ENCODE measurements at places on chromosomes 7 and 10.

DNA sequence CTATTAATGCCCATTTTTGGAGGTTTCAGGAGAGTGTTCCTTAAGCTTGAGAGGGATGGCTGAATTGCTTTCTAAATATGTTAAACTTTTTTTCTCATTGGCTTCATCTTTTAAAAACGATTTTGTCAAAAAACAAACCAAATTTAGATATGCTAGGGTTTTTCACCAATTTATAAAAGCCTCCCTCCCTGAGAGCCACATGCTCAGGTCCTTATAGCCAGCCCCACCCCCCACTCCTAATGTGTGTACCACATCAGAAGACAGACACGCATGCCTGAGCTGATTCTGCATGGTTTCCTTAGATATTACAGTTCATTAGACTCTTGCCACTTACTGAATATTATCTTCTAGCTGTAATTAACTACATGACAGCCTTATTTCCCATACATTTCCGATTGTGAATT, 2.0 kb downstream of the CUL1 start:
- no peak for DNase-seq

DNA sequence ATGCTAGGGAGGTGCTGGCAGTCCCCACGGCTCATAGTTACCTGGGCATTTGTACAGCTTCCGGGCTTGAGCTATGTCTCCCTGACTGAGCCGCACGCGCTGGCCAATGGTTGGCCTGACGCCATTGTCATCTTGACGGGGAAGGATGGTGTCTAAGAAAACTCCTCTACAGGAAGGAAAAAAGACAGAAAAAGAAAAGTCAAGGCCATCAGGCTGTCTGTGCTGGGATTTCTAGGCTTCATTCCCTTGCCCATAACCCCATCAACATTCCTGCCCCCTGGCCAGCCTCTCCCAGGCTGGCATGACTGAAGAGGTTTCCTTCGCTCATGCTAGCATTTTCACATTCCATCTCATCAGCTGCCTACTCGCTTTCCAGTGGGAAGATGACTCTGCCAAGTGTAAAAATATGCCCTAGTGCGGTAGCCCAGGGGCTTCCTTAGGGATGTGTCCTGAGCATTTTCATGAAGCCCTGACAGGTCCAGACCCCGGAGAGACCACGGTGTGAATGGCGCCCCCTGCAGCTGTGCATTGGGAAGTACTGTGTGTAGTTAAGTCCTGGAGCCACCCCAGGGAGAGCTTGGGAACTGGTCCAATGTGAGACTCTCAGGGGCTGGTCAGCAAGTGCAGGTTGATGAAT, 54.5 kb upstream of the OPALIN start:
- DNase-seq: no peak

DNA sequence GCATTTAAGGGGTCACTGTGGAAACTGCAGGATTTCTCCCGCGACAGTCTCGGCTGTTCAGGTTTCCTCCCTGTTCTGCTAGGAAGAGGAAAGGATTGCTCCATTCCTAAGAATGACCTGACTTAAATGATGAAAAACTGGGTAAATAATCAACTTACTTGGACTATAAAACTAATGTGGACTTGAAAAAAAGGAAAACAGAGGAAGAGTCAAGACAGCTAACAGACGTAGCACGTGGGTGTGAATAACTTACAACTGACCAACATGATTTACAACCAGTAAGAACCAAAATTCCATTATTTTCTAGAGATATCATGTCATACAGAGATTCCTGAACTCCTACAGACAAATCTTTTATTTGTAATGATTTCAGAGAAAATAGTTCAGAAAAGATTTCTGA, 93.8 kb downstream of the ADAM12 start:
- no peak for DNase-seq

DNA sequence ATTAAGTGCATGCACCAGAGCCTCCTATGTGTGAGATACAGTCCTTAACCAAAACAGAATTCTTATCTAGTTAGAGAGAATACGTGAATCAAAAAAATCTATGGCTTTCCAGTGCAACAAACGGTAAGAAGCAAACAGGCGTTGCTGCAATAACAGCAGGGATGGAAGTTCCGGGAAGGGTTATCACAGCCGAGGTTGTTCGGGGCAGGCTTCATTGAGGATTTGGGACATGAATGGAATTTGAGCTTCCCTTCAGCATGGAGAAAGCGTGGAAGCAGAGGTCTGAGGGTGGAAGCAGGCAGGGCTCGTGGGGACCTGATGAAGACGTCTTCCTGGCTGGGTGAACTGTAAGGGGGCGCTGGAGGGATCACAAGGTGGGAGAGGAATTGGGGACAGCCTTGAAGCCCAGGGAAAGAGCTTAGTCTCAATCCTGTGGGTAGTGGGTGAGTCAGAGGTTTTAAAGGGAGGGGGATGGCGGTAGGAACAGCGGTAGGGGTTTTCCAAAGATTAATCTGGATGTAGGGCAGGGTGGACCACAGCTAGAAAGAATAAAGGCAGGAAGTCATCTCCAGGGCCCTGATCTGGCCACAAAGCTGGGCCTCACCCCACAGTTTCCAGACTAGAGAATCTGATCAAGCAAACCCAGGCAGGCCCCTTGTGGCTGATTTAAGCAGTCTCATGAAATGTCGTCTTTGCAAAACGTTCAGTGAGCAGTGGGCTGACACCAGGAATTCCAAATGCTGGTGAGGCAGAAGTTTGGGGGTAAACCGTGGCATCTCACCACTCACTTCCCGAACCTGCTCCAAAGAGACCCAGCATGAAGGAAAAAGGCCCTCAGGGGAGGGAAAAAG, 65.1 kb downstream of the CALML3 start:
- no peak for DNase-seq
